ENCODE measurements at places on chromosomes 7 and 10. TPM values are rescaled to one million over a fixed set of nuclear protein-coding genes. Genes with fewer than 3 reads are reported as not detected.

The CREB5 gene
- 13.6 TPM for total RNA-seq

The GIMAP1 gene
- total RNA-seq = not detected

The SFRP4 gene
- 6.4 TPM for total RNA-seq

The ZC3HAV1L gene
- 1.7 TPM for total RNA-seq

The CPVL gene
- total RNA-seq = 10.7 TPM

The SORCS1 gene
- total RNA-seq = 1.1 TPM

The FAM25A gene
- total RNA-seq = not detected

The SLC16A9 gene
- 18.0 TPM for total RNA-seq
